NB4 (cell line): ENCODE measurements at places on chromosomes 1 and 21.

GRCh38 chr1:228783418-228784040 lies 48.2 kb downstream of the RHOU start:
- DNase-seq, result no peak

DNA sequence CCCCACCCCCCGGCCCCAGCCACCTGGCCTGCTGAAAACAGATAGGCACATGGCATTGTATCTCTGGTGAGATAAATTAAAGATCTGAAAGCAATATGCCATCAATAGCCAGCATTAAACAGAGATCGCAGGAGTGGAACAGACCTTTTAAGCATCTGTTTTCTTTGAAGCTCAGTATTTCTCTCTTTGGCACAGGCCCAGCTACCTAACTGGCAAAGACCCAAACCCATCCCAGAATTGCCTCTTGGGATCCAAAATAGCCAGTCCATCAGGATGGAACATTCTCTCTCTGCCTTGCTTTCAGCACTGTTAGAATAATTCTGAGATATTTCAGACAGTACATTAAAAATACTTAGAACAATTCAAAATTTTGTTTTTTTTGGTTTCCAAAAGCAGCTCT lies 46.0 kb downstream of the KCNJ6 start:
- no peak for DNase-seq

GRCh38 chr1:65827346-65827745 lies 34.7 kb downstream of the PDE4B start:
- no peak for DNase-seq

DNA sequence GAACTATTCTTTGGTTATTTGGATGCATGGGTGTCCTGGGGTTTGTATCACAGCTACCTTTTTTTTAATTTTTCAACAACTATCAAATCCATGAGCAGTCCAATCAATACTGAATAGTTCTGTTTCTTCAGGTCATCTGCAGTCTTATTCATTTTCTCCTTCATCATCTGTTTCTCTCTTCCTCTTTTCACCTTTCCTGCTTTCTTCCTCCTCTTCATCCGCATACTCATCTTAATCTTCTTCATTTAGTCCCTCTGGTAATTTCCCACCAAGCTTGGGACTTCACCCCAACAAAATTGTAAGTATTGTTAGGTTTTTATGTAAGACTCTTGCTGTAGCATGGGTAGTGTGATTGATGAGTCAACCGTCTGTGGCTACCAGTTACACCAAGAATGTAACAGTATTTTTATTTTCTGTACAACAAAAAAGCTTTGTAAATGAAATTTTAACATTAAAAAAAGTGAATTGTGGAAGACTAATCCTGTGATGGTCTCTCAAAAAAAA lies 184.1 kb upstream of the RNPC3 start:
- no peak for DNase-seq

GRCh38 chr1:42130061-42130660 lies 23.0 kb upstream of the GUCA2B start:
- DNase-seq, result no peak

GRCh38 chr1:34155860-34156259 lies 9.2 kb downstream of the CSMD2 start:
- no peak for DNase-seq

- DNase-seq, result no peak
These were observed 29.0 kb downstream of the SPEN start for GRCh38 chr1:15876357-15877055.

- DNase-seq, result no peak
These were observed 514.4 kb upstream of the B3GALT2 start for GRCh38 chr1:193700710-193701355.

DNA sequence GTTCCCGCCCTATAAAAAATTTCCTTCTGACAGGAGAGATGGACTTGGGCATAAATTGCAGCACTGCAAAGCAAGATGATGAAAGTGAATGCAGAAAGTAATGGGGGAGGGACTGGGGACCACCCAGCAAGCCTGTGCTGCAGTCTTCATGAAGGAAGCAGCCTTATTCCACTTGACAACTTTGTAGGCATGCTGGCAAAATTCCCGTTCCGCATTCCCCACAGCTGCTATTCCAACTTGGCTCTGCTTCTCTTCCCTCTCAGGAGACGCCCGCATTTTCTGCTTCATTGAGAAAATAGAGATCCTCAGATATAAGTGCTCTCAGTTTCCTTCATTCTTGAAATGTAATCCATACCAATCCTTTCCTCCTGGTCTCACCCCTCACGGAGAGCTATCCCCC lies 2.4 kb downstream of the HMGB4 start:
- DNase-seq, result no peak

GRCh38 chr1:116690849-116691406 lies 23.4 kb upstream of the IGSF3 start:
- no peak for DNase-seq

DNA sequence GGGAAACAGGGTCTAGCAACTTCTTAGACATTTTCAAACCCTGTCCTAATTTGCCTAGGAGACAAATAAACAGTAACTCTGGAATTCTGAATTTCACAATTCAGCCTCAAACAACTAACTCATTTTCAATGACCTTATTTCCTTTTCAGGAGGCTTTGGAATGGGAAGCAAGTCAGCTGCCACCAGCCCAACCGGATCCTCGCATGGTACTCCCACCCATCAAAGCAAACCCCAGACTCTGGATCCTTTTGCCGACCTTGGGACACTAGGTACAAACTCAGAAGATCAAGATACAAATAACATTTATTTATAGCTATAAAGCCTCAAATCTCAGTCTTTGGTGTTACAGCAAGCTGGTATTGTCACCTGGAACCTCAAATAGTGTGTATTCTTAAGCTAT lies 18.9 kb upstream of the LEPR start:
- no peak for DNase-seq

GRCh38 chr1:174262349-174263241 lies 103.3 kb downstream of the RABGAP1L start:
- peak; percentile 56 for DNase-seq

GRCh38 chr1:204153667-204154066 lies 1.8 kb upstream of the ETNK2 start:
- no peak for DNase-seq

DNA sequence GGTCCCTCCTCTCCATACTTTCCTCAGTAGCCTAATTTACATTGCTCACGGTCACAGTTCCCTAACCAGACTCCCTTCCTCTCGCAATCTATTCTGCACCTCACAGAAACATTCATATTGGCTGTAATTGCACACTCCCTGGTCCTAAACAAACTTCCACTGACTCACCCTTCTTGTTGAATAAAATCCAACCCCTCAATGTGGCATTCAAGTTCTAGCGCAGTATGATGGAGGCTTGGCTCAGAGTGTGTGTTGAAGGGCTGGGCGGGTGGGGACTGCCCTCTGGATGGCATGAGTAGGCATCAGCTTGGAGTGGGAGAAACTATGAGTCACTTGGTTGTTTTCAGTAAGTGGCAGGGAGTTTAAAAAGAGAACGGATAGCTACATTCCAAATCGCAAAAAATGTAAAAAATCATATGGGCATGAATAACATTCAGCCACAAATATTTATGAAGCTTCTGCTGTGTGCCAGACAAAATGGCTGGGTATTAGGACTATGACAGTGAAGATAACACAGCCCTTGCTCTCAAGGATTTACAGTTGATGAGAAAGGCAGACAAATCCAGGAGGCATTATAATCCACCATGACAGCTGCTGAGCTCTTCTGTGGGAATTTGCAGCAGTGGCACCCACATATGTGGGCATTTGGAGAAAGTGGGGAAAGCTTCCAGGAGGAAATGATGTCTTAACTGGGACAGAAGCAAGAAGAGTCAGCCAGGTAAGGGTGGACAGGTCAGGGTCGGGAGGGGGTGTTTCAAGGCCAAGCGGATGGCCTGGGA lies 42.2 kb upstream of the LYST start:
- DNase-seq, result no peak

DNA sequence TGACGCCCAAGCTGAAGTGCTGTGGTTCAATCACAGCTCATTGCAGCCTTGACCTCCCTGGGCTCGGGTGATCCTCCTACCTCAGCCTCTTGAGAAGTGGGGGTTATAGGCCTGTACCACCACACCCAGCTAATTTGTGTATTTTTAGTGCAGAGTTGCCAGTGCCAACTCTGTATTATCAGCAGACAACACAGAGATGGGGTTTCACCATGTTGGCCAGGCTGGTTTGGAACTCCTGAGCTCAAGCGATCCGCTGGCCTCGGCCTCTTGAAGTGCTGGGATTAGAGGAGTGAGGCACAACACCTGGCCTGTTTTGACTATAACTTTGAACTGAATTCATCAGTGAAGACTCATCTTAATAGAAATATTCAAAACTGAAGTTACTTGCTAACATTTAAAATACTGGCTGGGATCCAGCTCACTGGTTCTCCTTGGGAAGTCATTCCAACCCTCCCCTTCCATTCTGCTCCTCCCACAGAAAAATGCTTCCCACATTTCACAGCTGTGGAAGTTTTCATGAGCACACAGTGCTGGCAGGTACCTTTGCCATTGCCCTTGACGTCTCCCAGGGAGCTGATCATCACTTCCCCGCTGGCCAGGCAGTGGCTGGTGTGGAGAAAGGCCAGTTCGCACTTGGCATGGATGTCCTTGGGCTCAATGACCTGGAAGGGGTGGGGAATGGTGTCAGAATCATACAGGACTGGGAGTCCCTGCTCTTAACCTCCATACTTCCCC lies 4.7 kb downstream of the SELENBP1 start:
- DNase-seq, result no peak

GRCh38 chr1:179708434-179709195 lies 34.5 kb upstream of the FAM163A start:
- DNase-seq, result no peak

GRCh38 chr1:18602533-18603211 lies 28.0 kb upstream of the PAX7 start:
- DNase-seq, result no peak

GRCh38 chr1:27176323-27176722 lies 21.4 kb upstream of the SLC9A1 start:
- no peak for DNase-seq

DNA sequence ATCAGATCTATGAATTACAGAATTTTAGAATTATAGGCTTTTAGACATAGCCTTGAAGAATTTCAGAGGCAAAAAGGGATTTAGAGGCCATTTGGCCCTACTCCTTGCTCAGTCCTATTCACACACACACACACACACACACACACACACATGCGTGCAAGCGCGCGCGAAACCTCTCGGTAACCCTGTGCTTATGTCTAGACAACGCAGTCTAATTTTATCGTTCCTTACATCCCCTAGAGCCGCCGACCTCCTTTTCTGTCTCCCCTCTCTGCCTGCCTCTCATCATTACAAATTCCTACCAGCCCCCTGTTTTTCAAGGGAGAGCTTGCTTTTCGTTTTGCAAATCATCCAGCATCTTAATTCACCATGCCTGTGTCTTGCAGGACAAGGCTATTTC lies 252.1 kb downstream of the FOXD2 start:
- DNase-seq, result no peak

GRCh38 chr1:33697816-33698215 lies 166.1 kb upstream of the HMGB4 start:
- DNase-seq, result no peak

- DNase-seq, result no peak
These were observed 55.9 kb downstream of the ITPKB start for GRCh38 chr1:226682871-226683814.

- DNase-seq, result no peak
These were observed 26.5 kb downstream of the SCCPDH start for GRCh38 chr1:246750752-246751151.
